Activated CD4-positive, CD25-positive, alpha-beta regulatory T cell treated with anti-CD3 and anti-CD28 coated beads, Interleukin-2, amount 50 U/mL, for 24 hours (primary cell): ENCODE measurements at places on chromosomes 7 and 10.

DNA sequence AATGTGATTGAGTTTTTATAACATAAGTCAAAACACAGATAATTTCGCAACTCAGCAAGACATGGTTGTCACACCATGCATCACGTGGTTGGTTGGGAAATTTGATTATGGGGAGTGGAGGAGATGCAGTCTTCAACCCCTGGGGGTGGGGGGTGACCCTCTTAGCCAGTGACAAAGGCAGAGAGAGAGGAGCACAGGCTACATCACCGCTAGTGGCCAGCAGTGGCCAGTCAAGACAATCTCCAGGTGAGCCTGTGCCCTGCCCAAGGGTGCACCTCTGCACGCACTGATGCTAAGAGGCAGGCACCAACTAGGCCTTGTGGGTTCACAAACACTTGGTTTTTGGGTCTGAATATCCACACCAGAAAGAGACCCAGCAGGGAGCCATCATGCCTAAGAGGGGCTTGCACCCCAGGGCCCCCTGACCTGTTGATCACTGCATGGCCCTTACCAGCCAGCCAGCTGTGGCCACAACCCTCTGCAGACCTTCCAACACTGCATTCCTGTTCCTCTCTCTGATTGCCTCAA, 244.4 kb downstream of the FANK1 start:
- no peak for ATAC-seq

DNA sequence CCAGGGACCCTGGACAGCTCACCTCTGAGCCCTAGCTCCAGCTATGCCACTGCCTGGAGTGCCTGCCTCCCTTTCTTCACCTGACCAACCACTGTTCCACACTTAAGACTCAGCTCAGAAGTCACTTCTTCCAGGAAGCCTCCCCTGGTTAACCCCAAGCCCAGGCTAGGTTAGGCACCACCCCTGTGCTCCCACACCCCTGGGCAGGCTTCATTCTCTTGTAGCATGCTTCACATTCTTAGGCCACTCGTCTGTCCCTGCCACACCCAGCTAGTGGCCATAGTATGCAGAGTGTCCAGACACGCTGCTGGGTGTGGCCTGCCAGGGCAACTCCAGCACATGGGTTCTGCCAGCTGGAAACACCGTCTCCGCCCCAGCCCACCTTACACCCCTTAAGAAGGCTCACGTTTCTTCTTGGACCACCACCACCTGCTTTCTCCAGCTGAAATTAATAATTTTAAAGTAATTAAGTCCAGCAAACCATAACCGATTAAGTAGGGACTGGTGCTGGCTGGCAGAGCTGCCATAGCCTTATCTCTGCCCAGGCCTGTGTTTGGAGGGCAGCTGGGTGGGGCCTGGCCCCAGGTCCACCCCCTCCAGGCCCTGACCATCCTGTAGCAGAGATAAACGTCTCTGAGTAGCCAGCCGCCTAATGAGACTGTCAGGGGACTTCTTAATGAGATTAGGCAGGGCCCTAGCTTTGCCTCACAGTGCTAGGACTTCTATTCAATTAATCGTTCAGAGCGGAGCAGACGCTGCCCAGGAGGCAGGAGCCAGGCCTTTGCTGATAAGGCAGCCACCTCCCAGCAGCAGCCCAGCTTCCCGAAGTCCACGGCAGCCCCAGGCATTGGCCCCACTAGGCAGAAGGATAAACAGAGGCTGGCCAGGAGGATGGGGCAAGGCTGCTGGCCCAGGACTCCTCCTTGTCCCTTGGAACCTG, 20.5 kb downstream of the GRID1 start:
- ATAC-seq: no peak

- ATAC-seq: no peak
Measured at GRCh38 chr7:149598721-149599308, 101.2 kb upstream of the ZNF746 start.

- no peak for ATAC-seq
Measured at GRCh38 chr10:87589645-87590051, 70.0 kb upstream of the PAPSS2 start.

DNA sequence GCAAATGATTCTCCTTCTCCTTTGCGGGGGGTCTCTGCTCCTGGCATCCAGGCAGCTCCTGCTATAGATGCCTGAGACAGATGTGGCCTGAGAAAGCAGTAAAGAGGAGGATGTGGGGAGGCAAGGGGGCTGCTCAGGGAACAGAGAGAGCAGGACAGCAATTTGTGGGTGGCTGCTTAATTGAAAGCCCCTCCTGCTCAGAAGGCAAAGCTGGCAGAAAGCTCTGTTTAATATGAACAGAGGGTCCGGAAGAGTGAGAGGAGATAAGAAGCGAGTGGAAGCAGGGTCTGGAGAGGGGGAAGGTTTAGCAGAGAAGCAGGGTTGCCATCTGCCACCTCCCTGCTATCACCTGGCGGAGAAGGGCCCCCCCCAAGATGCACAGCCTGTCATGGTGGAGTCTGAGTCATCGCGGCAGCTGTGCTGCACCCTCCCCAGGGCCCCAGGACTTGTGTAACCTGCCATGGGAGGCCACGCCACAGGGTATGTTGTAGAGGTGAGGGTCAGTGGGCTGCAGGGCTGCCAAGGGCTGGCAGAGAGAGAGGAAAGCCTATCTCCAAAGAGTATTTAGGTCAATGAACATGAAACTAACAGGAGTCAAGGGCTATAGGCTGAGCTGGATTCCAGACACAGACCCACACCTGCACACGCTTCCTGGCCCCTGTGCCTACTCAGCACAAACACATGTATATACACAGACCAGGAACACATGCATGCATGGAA, 1109.8 kb upstream of the AUTS2 start:
- ATAC-seq: no peak

- no peak for ATAC-seq
Measured at GRCh38 chr7:116142850-116143249, 67.5 kb upstream of the TES start.

GRCh38 chr7:112042631-112043030, 163.6 kb downstream of the DOCK4 start:
- ATAC-seq: no peak

- ATAC-seq: no peak
Measured at GRCh38 chr10:100101192-100102076, 19.8 kb upstream of the CPN1 start.

- ATAC-seq: no peak
Measured at GRCh38 chr10:76115131-76115470, 683.7 kb downstream of the LRMDA start.
